ENCODE measurements at places on chromosomes 1 and 21.

DNA sequence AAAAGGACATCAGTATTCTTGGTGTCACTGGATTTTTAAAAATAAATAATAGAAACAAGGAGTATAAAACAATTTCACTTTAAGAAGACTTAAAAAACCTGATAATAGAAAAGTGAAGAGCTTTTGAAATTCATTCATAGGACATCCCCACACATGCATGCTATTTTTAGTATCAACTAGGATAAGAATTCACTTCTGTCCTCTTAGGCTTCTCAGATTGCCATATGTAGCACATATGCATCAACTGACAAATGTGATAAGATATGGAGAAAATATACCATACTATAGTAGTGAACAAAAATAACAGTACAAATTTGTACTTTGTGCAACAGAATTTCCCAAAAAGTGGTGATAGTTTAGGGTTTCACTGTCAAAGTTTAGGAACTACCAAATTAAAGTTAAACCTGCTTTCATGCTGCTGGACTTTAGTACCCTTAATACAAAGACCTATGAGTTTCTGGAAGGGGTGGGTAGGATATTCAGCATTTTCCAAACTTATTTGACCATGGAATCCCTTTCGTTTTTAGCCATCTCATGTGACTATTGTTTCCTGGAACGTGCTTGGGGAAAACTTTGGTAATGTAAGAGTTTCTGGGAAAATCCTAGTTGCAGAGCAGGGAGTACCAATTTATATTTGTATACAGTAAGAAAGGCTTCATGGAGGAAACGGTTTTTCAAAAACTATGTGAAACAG, 19.8 kb downstream of the RPRD2 start:
- no peak for DNase-seq

DNA sequence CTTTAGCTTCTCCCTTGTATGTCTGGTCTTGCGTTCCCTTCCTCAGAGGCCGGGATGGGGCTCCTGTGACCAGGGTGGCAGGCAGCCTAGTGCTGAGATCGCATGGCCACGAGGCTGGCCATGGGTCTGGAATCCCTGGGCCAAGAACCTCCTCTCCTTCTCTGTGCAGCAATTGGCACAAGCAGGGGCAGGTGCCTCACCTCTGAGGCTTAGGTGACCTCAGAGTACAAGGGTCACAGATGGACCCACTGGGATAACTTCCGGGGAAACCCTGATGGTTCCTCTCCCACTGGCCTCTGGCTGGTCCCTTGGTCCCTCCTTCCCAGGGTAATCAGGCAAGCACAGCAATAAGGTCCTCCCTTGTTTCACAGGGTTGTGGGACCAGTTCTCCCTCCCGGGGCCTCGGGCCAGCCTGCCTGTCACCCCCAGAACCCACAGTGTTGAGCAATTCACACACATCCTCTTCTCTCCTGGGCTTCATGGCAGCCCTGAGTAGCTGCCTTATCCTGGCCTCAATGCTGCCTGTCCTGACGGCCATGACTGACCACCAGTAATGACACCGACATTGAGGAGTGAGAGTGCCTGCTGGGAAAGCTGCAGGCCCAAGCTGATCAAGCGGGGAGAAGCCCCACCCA, 38.6 kb downstream of the BMP8A start:
- no peak for DNase-seq

GRCh38 chr21:28799926-28800325, 192.8 kb downstream of the LTN1 start:
- DNase-seq = peak; percentile 9

- no peak for DNase-seq
Measured at GRCh38 chr1:205306929-205307566, 14.5 kb downstream of the NUAK2 start.

- DNase-seq = no peak
Measured at GRCh38 chr1:119209596-119210295, 69.3 kb upstream of the WARS2 start.

DNA sequence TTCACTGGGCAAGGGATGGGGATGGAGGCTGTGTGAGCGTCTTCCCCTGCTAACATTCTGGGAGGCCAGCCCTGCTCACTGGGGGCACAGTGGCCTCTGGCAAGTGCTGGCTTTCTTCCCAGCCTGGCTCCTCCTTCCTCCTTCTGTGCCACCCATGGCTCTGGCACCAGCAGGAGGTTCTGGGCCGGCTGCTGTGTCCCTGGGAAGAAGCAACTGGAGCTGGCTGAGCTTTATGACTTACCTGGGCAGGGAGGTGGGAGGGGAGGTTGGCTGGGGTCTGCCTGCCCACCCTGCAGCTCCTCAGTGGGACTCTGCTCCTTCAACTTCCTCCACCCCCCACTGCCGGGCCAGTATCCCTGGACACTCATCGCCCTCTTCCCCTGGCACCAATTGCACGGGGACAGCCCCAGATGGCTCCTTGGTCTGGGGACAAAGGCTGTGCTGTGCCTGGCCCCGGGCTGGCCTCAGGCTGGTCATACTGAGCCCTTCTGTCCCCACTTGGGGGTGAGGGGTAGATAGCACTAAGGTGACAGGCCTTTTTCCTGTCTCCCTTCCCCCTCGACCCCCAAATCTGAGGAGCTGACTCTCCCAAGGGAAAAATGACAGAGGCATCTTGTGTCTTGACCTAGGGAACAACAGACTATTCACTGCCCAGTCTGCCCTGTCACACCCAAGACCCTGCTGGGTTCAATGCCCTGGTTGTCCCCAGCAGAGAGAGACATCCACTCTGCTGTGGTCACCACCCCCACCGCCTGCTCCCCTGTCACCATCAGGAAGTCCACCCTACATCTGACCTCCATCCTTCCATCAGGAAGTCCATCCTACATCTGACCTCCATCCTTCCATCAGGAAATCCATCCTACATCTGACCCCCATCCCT, 14.4 kb downstream of the CDK18 start:
- DNase-seq = no peak

DNA sequence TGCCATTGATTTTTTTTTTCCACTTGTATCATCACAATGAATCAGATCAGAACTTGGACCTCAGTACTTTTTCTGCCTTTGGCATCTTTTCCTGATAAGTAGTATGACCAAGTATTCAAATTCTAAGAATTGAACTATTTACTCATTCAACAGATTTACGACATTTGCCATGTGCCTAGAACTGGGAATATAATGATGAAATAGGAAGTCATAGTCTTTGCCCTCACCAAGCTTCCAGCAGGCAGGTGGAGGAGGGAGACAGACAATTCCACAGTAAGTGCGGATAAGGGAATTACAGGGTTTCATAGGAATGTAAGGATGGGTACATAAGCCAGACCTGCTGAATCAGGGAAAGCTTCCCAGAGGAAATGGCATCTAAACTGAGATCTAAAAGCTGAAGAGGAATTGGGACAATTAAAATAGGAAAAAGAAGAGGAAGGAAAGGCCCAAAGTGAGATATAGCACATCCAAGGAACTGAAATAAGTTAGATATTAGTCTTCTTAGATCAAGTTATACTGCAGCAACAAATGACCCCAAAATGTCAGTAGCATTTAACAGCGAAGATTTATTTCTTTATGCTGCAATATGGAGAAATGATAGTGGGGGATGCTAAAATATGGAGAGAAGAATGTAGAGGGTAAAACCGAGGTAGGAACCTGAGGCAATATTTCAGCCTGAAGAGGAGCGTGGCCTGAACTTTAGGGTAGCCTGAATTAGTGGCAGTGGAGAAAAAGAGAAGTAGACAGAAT, 5.3 kb upstream of the DDX59 start:
- no peak for DNase-seq

DNA sequence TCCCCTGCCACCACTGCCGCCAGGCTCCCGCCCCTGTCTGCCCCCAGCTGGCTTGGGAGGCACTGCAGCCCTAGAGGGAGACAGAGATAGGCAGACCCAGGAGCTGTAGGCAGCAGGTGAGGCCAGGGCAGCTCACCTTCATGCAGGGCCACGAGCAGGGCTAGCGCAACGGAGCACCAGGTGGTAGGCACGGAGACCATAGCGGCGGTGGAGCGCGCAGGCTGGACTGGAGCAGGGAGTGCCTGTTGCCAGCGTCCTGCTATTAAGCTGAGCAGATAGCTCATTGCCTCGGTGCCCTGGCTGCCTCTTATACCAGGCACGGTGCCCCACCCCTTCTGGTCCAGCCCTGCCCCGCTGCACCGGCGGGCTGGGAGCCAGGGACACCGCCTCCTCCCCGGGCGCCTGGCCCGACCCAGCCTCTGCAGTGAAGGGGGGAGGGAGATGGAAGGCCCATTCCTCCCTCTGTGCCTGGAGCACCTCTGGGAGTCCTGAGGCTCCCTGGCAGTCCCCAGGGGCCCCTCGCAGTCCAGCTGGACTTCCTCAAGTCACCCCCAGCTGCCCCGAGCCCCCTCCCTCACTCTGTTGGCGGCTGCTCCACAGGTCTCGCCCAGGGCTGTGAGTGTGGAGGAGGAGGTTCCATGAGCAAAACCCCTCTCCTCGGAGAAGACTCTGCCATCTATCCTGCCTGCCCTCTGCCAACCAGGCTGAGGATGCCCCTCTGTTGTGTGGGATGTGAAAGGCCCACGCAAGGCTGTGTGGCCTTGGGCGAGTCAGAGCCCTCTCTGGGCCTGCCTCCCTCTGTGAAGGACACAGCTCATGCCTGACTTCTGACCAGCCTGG, at the start of gene EDN2:
EDN2 (minus strand) TSS at position 282 of the 840 bp plus-strand sequence; CDS start at position 200, 82 bp downstream.
- DNase-seq = no peak

GRCh38 chr1:21526441-21526840, 17.2 kb downstream of the ALPL start:
- no peak for DNase-seq

GRCh38 chr1:44292651-44293050, 62.4 kb downstream of the ERI3 start:
- DNase-seq = no peak

DNA sequence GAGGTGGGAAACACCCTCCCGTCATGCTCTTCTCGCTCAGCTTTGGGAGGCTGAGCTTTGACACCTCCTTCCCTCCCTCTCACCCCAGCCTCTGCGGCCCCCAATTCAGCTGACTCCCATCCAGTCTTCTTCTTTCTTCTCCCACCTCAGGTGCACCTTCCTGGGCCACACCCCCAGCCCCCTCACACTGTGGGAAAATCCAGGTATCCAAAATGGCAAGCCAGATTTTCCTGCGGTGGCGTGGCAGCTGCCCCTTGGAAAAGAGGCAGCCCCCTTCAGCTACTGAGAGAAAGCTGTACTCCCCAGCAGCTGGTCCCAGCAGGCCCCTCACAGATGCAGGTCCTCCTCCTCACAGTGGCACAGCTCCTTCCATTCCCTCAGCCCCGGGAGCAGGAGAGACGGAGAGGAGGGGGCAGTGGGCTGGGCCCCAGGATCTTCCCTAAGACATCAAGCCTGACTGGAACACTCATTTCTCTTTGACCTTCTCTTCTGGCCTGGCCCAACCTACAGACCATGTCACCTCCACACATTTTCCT, 61.6 kb downstream of the OPTC start:
- DNase-seq = no peak

DNA sequence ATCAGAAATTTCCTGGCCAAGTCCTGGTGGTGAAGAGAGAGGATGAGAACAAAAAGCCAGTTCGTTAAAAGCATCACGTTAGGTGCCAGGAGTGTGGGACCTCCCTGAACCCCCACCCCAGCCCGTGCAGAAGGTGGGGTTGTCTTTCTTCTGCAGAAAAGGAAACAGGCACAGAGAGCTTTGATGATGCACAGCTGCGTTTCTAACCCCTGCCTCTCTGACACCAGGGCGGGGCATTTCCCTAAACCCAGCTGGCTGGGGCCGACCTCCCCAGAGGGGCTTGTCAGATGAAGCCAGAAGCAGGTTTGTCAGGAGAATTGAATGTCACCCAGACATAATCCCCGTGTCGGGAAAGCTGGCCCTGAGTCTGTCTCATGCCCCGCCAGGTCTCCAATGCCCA, 189.3 kb upstream of the EDN2 start:
- no peak for DNase-seq
